ENCODE measurements at places on chromosomes 3 and 15.
A peak's percentile ranks its signal among the peaks of the same experiment; 100 is the strongest.

- DNase-seq: no peak
These were observed 292.4 kb downstream of the PDCD6IP start for GRCh38 chr3:34090876-34091275.

- no peak for DNase-seq
These were observed 6.1 kb upstream of the HDAC11 start for GRCh38 chr3:13474021-13474420.

DNA sequence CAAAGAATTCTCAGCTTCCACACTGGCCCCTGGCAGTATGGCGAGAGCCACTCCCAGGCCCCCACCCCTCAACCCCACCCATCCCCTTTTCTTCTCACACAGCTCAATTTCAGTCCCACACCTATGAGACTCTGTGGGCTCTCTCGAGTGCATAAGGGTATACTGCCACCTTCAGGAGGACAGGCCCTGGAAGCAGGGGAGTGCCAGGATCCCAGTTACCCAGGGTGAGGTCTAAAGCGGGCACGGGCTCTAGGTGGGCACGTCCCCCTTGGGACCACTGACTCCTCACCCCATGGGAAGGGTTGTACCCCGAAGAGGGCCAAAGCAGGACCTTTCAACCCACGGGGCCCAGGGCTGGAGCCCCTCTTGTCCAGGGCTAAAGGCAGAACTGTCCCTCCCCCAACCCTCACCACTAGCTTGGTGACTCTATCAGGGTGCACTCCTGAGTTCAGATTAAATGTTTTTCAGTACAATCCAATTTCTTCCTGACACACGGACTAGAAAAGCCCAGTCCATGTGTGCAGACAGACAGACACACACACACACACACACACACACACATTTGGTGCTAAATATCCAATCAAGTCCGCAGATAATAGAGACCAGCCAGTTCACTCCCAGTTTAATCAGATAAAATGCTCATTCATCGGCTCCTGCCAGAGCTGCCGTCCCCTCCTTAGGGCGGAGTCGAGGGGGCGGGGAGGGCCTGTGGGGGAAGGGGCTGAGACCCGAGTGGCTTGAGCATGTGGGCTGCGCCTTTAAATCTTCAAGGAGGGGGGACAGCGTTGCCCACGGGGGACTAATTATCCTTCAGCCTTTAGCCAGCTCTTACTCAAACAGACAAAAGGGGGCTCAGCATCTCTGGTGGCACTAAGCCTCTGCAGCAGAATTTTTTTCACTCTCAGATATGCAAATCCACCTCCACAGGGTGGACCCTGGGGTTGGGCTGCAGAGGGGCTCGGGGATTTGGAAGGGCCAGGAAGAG, 59.3 kb downstream of the CYP11A1 start:
- DNase-seq: peak; percentile 65

DNA sequence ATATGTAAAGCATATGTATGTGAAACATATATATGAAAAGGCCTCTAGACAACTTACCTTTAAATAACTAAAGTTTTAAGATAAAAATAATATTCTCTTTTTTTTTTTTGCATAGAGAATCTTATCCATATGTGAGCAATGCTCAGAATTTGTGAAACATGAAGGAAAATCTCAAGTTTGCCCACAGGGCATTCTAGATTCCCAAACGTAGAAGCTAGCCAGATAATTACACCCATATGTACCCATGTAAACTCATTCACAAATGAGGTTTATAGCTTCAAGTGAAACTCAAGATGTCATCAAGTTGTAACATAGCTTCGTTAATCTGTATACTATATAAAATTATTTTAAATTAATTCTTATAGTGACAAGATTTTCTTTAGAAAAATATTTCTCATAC, 537.3 kb upstream of the NR2F2 start:
- DNase-seq: no peak

GRCh38 chr3:121362035-121362734, 183.6 kb downstream of the POLQ start:
- DNase-seq: no peak

GRCh38 chr3:115226844-115227445, 79.9 kb upstream of the ZBTB20 start:
- DNase-seq: no peak

DNA sequence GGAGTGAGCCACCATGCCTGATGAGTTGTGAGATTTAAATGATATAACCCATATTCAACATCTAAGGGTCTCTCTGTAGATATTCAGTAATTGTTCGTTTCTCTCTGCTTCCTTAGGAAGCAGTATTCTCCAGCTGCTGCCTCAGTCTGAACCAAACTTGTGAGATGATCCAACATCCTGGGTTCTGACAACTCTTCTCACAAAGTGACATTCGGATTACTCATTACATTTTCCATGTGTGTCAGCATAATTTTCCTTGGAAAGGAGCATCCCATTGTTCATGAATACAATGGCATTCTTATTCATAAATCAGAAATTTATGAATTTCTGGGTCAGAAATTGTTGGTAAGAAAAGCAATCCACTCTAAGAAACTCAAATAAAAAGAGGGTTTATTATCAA, 15.0 kb upstream of the SEC22A start:
- no peak for DNase-seq

- DNase-seq: peak; percentile 70
These were observed 37.1 kb downstream of the IL17RD start for GRCh38 chr3:57127891-57128518.

GRCh38 chr3:145522179-145522578, 638.8 kb downstream of the PLOD2 start:
- no peak for DNase-seq

DNA sequence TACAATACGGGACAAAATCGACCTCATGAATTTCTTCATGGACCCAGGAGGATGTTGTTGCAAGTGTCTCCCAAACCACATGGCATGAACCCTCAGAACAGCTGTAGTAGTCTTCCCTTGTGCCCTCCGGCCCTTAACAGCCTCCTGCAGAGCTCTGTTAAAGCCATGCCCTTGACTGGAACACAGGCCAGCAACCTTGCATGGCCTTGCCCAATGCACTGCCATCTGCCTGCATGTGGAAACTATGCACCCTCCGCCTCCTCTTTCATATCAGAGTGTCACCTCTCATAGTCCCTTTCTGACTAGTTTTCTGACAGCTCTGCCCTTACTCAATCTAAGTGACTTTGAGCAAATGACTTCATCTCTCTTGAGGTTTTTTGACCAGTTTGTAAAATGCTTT, 39.4 kb upstream of the TRIM71 start:
- no peak for DNase-seq

Data from right hindlimb (tissue), 1 donor.